ENCODE measurements at places on chromosomes 3 and 15.

GRCh38 chr3:38128303-38128655 is 8.6 kb downstream of the ACAA1 start:
- no peak for DNase-seq

DNA sequence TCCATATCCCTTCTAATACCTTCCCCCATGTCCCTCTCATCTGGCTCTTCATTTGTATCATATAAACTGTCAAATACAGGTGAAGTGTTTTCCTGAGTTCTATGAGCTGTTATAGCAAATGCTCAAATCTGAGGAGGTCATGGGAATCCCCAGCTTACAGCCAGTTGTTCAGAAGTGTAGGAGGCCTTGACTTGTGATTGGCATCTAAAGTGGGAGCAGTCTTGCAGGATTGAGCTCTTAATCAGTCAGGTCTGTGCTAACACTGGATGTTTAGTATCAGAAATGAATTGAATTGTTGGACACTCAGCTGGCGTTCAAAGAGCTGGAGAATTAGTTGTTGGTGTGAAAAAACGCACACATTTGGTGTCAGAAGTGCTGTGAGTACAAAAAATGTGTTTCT is 65.0 kb downstream of the IFT57 start:
- DNase-seq, result no peak

DNA sequence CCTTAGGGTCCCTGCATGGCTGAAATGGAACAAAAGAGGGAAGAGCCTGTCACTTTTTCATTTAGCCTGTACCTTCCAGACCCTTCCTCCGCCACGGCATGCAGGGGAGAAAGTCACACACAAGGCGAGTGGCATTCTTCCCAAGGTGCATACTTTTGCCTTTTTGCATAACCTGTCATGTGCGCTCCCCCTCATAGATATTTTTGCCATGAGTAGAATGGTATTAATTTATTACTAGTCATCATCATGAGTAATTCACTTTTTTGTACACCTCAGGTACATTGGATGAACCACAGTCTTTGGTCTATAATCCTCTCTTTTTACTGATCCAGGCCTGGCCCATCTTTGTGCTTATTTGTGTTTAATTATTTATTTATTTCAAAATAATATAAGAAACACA is 8.9 kb upstream of the BUB1B start:
- DNase-seq, result no peak

DNA sequence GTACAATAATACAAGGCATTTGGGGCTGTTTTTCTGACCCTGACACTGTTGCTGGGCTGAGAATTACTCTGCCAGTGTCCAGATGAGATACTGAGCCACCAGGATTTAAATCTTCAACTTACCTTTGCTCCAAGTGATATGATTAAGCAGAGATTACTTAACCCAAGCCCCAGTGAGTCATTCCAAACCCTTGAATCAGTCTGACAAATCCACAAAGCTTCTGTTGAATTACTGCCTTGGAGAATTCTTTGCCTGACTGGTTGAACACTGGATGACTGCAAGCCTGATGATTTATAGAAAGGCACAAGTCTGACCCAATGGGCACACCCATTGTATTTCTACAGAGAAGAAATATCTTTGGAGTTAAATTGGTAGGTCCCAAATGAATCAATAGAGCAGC is 88.2 kb upstream of the TSC22D2 start:
- no peak for DNase-seq

DNA sequence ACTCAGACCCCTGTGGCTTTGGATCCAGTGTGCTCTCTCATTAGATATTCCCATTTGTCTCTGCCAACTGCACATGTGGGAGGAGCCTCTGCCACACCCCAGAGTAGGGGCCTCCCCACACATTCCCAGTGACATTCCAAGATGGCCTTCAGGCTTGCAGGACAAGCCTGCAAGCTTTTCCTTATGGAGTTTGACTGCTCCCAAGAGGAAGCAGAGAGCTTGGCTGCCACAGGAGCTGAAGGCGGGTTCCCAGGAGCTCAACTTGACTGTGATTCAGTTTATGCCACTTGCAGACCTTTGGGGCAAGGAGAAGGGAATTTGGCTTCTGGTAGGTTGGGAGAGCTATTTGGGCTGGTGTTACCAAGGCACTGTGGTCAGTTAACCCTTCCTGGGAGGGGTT is 22.5 kb upstream of the EPHB1 start:
- DNase-seq, result no peak

- DNase-seq, result no peak
Observed at GRCh38 chr3:76134166-76134565, 348.8 kb upstream of the ZNF717 start.

GRCh38 chr15:99092554-99093172 is 12.2 kb upstream of the SYNM start:
- DNase-seq, result no peak

GRCh38 chr15:94305133-94305532 is 73.8 kb downstream of the MCTP2 start:
- DNase-seq, result no peak

DNA sequence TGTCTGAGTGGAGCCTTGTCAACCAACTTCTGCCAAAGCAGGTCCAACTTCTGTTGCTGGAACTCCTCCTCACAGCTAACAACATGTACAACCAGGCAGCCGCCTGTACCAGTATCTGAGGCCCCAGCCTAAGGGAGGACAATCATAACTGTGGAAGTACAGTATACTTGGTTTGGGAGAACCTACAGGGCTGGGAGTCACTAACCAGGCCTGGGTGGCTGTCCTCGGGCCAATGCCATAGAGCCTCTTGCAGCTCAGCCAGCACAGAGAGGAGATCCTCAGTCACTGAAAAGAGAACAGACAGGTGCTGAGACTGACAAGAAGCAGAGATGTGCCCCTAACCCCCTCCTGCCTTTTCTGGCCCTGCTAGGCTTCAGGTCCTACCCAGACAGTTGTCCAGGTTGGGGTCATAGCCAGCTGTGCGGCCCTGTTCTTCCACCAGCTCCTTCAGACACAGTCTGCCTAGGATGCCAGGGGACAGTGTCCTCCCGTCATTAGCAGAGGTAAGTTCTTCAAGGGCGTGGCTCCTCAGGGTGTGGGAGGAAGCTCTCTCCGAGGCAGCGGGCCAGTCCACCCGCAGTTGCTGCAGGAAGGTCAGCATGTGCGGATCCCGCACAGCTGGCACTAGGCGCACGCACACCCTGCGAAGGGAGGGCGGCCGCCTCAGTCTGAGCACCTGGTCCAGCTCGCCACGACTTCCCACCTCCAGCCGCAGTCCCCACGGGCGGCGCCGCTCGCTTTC is 980 bp downstream of the DALRD3 start:
- DNase-seq, result no peak

- no peak for DNase-seq
Observed at GRCh38 chr3:131357275-131357674, 24.3 kb upstream of the NUDT16 start.

DNA sequence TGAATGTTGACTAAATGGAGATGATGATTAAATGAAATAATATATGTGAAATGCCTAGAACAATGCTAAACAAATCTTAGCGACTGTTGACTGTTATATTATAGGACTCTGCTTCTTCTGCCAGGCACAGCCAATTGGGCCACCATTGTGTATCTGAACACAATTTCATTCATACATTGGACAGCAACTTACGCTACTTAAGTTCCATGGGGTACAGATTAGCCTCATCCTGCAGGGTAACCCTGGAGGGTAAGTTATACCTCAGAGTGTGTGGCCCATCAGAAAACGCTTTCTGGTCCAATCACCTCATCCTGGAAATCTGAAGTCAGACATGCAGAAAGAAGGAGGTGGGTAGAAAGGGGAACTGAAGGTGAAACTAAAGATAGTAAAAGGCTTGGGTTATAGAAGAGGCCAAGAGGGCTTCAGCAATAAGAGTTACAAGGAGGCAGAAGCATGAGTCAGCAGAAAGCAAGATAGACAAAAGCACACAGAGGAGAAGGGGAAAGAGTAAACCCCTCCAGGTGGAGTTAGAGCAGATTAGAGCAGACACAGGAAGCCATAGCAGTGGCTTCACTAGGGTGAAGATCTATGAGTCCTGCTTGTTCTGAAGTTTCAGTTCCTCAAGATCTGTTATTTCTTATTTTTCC is 119.3 kb upstream of the SLC24A5 start:
- DNase-seq, result no peak

- no peak for DNase-seq
Observed at GRCh38 chr3:111819927-111820326, 39.1 kb upstream of the PHLDB2 start.

- no peak for DNase-seq
Observed at GRCh38 chr15:64045101-64045435, 1.2 kb downstream of the DAPK2 start.

DNA sequence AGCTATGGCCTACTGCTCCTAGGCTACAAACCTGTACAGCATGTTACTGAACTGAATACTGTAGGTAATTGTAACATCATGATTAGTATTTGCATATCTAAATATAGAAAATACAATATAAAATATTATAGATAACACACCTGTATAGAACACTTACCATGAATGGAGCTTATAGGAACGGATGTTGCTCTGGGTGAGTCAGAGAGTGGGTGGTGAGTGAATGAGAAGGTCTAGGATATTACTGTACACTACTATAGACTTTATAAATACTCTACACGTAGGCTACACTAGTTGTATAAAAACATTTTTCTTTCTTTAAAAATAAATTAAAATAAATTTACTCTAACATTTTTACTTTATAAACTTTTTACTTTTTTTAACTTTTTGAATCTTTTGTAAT is 224.0 kb upstream of the CBLB start:
- no peak for DNase-seq

GRCh38 chr3:5221701-5222100 is 34.2 kb downstream of the EDEM1 start:
- DNase-seq, result no peak

- DNase-seq, result no peak
Observed at GRCh38 chr3:74575857-74576256, 38.6 kb downstream of the CNTN3 start.

GRCh38 chr3:58261954-58262666 is 24.5 kb downstream of the ABHD6 start:
- DNase-seq, result no peak

DNA sequence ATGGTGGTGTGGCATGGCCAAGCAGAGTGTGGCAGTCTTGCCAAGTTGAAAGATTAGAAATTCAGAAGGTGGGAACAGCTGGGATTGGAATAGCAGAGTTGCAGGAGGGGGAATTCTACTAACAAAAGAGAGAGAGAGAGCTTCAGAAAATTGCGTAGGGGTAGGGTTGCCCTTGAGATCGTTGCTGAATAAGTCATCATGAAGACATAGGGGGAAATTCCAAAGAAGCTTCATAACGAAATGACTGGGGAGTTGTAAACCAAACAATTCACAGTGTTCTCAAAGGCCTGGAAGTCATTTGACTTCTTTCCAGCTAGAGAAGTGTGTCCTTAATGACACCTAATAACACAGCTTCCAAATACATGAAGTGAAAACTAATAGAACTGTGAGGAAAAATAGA is 26.3 kb upstream of the TIPARP start:
- peak; percentile 37 for DNase-seq

DNA sequence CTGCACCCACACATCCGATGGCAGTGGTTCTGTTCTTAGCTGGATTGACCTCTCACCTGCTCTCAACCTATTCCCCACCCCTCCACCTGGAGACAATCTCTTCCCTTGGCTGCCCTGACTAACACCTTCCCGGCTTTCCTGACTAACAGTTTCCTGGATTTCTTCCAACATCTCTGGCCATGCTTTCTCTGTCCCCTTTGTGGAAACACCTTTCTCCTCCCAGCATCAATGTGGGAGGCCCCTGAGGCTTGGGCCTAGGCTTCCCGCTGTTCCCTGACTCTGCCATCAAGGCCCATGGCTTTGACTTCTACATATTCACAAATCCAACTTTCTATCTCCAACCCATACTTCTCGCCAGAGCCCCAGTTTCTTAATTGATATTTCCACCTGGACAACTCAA is 142.8 kb upstream of the ATP2B2 start:
- peak; percentile 4 for DNase-seq
